Fibroblast of lung (primary cell): ENCODE measurements at places on chromosomes 16 and 17. TPM values are rescaled to one million over a fixed set of nuclear protein-coding genes. Genes with fewer than 3 reads are reported as not detected.

GRCh38 chr17:65029605-65030336, 26.8 kb downstream of the GNA13 start:
- no peak for DNase-seq

GRCh38 chr16:4006397-4006999, 109.7 kb downstream of the ADCY9 start:
- no peak for DNase-seq

- peak; percentile 65 for DNase-seq
These were observed 28.9 kb downstream of the TNRC6A start for GRCh38 chr16:24758373-24758772.

GRCh38 chr16:90070440-90070839, 6.7 kb downstream of the PRDM7 start:
- no peak for DNase-seq

- DNase-seq = no peak
These were observed 51.4 kb upstream of the STAC2 start for GRCh38 chr17:39277110-39277509.

DNA sequence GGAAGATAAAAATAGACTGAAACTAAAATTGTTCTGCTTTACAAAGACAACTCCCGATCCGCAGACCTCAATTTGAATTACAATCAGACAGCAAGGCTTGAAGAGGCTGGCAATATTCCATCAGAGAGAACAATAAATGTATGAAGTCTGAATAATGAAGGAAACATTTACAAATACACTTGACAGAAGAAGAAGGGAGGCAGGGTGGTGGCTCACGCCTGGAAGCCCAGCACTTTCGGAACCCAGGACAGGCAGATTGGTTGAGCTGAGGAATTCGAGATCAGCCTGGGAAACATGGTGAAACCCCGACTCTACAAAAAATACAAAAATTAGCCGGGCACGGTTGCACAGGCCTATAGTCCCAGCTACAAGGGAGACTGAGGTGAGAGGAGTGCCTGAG, 14.6 kb downstream of the ODF4 start:
- DNase-seq = peak; percentile 23

GRCh38 chr16:3193221-3194212, 5.5 kb downstream of the OR1F1 start:
- no peak for DNase-seq

DNA sequence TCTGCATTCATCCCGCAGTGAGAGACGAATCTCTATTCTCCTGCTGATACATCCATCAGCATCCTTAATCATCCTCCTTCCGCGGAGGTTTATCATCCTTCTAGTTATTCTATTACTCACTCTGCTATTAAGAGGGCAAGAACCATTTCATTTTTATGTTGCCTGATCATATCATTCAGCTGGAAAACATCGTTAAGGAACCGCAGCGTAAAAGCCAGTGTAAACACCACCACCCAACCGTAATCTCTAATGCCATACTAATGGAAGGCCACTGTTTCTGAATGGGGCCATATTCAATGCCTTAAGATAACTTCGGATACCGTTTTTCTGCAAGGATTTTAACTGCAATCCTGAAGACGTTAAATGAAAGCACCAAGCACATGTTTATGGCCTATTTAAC, 36.7 kb upstream of the ERCC4 start:
- DNase-seq = no peak

DNA sequence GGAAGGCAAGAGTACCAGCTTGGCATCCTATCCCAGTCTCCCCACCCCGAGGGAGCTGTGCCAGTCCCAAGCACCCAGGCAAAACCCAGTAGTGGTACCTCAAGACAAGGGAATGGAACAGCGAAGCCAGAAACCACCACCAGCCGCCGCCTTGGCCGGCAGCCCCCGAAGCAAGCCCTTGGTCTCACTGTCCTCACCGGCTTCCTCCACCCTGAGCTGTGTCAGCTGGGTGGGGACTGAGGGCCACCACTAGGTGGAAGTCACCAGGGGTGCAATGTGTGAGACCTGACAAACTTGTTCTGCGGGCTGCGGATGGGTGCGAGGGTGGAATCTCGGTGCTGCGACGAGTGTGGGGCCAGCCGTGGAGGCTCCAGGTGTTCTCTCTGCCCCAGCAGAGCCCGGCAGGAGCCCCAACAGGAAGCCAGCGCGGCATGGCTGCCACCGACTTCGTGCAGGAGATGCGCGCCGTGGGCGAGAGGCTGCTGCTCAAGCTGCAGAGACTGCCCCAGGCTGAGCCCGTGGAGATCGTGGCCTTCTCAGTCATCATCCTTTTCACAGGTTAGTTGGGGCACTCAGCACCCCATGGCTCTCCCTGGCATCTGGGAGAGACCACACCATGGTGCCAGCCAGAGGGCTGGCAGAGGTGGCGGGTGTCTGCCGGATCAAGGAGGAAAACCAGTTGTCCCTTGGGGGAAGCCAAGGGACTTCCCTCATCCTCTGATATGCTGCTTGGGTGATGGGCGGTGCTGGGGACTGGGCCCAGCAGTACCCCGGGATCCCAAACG, 6.7 kb downstream of the SMIM5 start:
- no peak for DNase-seq

DNA sequence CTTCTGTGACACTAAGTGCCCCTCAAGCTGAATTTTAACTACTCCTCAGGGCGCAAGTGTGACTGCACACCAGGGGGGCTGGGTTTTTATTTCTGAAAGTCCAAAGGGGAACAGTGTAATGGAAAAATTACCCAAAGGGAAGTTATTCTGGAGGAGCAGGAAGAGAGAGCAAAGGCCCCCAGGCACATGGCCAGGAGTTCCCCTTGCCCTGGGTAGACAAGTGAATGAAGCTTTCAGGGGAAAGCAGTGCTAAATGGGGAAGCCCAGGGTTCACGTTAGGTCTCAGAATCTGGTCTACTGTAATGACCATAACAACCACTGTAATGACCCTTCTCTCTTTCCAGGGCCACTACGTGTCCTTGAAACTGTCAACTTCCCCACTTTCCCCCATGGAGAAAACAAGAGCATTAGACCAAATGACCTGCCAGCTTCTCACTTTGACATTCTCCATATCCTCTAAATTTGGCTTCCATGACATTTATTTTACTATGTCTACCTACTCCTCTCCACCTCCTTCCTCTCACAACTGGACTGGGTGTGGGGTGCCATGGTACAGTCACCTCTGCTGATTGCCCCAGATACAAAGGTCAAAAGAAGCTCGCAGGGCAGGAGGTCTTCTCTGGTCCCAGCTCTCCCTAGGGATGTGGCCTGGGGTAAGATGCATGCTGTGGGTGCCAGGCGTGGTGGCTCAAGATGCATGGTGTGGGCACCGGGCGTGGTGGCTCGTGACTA, 34.1 kb upstream of the MMP2 start:
- no peak for DNase-seq

DNA sequence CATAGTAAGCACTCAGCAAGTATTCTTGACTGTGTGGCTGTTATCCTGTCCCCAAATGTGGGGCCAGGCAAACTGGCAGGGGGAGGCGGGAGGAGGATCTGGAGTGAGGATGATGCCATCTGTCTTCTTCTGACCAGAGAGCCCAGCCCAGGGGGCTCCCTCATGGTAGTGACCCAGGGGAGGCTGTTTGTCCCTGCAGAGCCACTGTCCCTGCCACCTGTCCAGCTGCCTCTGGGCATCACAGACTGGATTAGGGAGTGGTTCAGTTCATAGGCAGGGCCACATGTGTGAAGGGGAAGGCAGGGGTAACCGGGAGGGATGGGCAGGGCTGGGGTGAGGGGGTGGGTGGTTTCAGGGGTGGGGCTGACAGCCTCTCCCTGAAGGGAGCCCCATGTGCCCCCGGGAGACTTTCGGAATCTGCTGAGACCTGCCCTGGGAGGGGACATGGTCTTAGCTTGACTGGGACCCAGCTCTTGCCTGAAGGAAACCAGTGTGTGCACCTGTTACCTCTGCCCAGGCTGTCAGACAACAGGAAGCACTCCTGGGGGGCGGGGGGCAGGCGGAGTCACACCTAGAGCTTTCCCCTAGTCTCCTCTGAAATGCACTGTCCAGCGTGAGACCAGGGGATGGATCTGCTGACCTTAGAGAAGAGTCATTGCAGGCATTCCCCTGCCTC, 15.2 kb downstream of the ARHGAP23 start:
- no peak for DNase-seq

- DNase-seq = no peak
These were observed 104.8 kb upstream of the NUDT7 start for GRCh38 chr16:77617553-77617952.

GRCh38 chr16:53888222-53888621, 184.3 kb downstream of the FTO start:
- DNase-seq = no peak

- no peak for DNase-seq
These were observed 7.3 kb downstream of the MTMR4 start for GRCh38 chr17:58507123-58507634.

- DNase-seq = peak; percentile 54
These were observed 11.5 kb downstream of the ZNF597 start for GRCh38 chr16:3431779-3432219.

- DNase-seq = peak; percentile 61
These were observed at the start of gene CDK5R1 for GRCh38 chr17:32486701-32487472. Gene CDK5R1, plus strand, starts transcription at chr17:32486993. Its CDS starts 628 bp downstream, at chr17:32487621.

DNA sequence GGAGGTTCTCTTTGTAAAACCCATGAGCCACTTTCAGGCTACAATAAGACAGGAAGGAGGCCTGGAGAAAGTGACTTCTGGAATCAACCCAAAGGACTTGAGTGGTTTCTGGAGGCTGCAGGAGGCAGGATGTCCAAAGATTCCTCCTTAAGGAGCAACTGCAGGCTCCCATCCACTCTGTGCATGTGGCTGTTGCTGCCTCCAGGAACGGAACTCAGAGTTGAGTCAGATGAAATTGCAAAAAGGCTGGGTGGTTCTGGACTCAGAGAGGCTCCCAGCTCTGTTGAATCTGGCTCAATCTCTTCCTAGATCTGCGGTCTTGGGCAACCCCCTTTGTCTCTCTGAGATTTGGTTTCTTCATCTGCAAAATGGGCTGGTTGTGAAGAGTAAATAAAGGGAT, 197.1 kb downstream of the SHISA9 start:
- no peak for DNase-seq

GRCh38 chr17:77708936-77709335, 249.6 kb upstream of the TNRC6C start:
- no peak for DNase-seq

GRCh38 chr17:1712271-1712670, 2.1 kb upstream of the TLCD2 start:
- no peak for DNase-seq

DNA sequence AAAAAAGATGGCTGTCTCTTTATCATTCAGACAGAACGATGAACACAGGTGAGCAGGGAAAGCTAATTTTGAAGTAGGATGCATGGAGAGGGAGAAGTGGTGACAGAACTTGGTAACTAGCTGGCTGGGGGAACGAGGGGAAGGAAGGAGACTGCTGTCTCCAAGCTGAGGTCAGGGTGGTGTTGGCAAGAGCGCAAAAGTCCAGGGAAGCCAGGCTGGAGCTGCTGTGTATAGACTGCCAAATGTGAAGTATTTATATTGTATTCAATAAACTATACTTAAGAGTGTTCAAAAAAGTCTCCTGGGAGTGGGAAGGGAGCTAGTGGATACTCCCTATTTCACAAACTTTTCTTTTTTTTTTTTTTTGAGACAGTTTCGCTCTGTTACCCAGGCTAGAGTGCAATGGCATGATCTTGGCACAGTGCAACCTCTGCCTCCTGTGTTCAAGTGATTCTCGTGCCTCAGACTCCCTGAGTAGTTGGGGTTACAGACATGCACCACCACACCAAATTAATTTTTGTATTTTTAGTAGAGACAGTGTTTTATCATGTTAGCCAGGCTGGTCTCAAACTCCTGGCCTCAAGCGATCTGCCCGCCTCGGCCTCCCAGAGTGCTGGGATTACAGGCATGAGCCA, 8.2 kb downstream of the TMEM106A start:
- no peak for DNase-seq

- no peak for DNase-seq
These were observed 10.8 kb upstream of the ADGRG1 start for GRCh38 chr16:57617604-57618111.

Gene EXOC3L1
- 0.26 and 0.33 TPM in 2 replicates for total RNA-seq

Gene C17orf50
- not detected in 2 replicates for total RNA-seq

Gene TBC1D3E
- not detected in 2 replicates for total RNA-seq

Gene KRT9
- total RNA-seq = not detected in 2 replicates

Gene TMEM114
- not detected in 2 replicates for total RNA-seq

Gene OTOP3
- not detected in 2 replicates for total RNA-seq

Gene AGRP
- total RNA-seq = not detected in 2 replicates

Gene ABCC6
- total RNA-seq = 2.1 and 6.3 TPM in 2 replicates

Gene KRT27
- not detected in 2 replicates for total RNA-seq

Gene STAT5B
- total RNA-seq = 24.4 and 25.9 TPM in 2 replicates

Gene MYH2
- not detected in 2 replicates for total RNA-seq

Gene EMC6
- total RNA-seq = 15.4 TPM in 2 replicates

Gene MRC2
- total RNA-seq = 164 and 246 TPM in 2 replicates
